Activated CD8-positive, alpha-beta memory T cell treated with anti-CD3 and anti-CD28 coated beads for 4 hours (primary cell): ENCODE measurements at places on chromosomes 11 and 22.

- DNase-seq, result no peak
Observed at GRCh38 chr11:86414032-86414431, 39.3 kb downstream of the CCDC81 start.

DNA sequence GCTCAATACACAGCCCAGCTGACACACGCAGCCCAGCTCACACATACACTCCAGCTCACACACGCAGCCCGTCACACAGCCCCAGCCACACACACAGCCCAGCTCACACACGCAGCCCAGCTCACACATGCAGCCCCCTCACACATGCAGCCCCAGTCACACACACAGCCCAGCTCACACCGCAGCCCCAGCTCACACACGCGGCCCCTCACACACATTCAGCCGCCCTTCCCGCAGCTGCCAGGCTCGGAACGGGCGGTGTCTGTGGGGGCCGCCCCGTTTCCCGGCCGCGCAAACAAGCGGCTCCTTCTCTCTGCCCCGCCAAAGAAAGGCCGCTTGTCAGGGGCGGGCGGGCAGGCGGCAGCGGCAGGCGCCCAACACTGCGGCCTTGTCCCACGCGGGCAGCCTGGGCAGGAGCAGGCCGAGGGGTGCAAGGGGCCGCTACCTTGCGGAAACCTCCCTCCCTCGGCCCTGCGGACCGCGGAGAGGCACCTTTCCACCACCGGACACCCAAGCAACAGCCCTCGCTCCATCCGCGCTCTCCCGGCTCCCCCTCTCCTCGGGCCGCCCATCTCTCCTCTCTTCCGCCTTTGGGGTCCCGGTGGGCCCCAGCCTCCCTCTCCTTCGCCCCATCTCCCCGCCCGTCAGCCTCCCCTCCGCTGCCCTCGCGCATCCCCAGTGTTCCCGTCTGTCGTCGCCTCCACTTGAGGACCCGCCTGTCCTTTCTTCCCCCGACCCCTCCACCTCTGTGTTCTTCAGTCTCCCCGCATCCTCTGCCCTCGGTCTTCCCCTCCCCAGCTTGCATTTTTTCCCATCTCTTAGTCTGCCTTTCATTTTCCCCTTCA, 2.2 kb downstream of the PHLDB1 start:
- no peak for DNase-seq

- no peak for DNase-seq
Observed at GRCh38 chr22:47000888-47001287, 238.4 kb downstream of the TBC1D22A start.

- DNase-seq, result no peak
Observed at GRCh38 chr11:115133475-115134209, 370.6 kb downstream of the CADM1 start.

DNA sequence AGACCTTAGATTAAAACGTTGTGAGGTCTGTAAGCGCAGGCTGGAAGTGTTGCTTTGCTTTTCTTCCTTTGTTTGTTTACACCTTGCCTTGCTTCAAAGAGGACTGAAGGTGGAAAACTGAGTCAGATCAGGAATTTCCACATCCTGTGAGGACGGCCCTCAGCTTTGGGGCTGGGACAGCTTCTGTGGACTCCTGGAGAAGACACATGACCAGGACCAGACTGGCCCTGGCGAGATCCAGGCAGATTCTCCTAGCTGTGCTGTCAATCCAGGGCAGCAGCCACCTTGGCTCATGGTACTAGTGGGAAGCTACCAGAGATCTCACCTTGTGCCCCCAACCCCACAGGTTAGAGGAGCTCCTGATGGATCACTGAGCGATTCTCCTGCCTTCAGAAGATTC, 1461.9 kb downstream of the TBC1D22A start:
- DNase-seq, result no peak

DNA sequence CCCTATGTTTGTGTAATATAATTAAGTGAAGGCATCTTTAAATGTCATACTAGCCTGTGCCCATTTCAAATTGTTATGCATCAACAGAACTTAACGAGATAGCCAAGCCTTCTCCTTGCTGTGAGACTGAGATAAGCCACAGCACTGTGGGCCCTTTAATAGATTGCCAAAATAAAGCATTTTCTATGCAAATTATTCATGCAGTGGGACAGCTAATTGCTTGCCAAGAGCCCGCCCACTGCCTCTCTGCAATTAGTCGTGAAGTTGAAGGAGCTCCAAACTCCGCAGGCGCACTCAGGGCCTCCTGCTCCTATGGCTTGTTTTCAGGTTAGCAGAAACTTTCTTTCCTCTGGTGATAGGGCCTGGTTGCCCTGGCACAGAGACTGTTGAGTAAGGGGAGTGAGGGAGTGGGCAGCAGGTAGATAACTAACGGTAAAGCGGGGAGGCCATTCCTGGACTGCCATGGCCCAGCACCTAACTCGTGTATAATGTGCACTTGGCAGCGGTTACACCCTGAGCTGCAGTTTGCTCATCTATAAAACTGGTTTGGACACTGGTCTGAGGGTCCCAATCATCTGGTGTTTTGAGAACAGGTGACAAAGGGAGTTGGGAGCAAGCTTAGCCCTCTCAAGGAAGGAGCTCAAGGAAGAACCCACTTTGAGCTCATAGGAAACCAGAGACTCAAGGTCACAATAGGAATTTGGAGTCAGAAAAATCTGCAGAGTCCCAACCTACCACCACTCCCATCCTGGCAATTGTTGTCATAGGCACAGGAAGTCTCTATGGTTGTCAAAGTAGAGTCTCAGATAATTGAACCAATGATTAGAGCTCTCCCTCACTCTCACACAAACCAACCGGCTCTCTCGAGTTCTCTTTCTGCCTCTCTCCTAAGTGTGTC, 33.9 kb upstream of the RIC3 start:
- DNase-seq, result no peak

DNA sequence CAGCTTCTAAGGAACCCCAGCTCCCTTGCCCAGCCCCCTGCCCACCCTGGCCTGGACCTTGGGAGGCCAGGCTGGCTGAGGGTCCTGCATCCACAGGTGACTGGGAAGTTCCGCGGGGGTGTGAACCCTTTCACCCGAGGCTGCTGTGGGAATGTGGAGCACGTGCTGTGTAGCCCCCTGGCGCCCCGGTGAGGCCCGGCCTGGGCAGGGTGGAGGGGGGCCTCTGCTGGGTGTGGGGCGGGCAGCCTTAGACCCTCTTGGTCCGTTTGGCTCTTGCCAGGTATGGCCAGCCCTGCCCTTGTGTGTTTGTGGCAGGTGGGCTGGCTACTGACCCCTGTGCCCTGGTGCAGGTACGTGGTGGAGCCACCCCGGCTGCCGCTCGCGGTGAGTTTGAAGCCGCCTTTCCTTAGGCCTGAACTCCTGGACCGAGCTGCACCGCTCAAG, 8.9 kb downstream of the ZDHHC8 start:
- DNase-seq, result no peak

GRCh38 chr22:30202531-30203006, 44.0 kb downstream of the LIF start:
- DNase-seq, result no peak

DNA sequence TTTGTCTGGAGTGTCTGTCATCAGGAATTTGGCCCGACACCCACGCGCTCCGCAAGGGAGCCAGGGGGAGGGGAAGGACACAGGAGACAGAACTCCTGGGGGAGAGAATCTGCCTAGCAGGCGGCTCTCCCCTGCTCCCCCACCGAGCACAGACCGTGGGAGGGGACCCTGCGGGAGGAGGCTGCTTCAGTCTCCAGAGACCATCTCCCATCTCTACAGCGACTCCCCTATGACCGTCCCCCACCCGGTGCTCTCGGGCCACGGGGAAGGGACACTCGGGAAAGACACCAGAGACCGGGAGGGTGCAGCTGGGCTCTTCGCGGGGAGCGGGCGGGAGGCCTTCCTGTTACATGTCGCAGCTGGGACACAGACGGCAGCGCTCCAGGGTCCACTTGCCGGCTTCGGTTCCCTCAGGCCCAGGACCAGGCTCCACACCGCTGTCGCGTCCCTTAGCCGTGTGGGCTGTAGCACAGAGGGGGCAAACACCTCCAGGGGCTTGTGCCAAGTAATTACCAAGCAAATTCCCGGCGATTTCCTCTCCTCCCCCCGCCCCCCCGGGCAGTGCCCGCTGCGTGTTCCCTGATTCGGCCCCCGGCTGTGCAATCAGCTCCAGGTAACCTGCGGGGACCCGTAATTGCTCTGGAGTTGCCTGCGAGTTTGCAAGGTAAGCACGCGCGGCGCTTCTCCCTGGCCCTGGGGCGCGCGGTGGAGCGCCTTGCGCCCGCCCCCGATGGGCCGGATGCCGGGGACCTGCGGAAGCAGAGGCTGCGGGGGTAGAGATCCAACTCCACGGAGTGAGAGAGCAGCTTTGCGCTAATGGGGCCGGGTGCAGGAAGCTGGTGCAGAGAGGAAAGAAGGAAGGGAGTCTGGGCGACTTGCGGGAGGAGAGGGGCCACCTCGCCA, 155.1 kb upstream of the CADM1 start:
- no peak for DNase-seq

GRCh38 chr22:45082795-45083194, 73.0 kb upstream of the PHF21B start:
- no peak for DNase-seq

GRCh38 chr22:32854351-32854804, 52.9 kb downstream of the TIMP3 start:
- no peak for DNase-seq

- no peak for DNase-seq
Observed at GRCh38 chr11:13831696-13832095, 130.8 kb upstream of the SPON1 start.

DNA sequence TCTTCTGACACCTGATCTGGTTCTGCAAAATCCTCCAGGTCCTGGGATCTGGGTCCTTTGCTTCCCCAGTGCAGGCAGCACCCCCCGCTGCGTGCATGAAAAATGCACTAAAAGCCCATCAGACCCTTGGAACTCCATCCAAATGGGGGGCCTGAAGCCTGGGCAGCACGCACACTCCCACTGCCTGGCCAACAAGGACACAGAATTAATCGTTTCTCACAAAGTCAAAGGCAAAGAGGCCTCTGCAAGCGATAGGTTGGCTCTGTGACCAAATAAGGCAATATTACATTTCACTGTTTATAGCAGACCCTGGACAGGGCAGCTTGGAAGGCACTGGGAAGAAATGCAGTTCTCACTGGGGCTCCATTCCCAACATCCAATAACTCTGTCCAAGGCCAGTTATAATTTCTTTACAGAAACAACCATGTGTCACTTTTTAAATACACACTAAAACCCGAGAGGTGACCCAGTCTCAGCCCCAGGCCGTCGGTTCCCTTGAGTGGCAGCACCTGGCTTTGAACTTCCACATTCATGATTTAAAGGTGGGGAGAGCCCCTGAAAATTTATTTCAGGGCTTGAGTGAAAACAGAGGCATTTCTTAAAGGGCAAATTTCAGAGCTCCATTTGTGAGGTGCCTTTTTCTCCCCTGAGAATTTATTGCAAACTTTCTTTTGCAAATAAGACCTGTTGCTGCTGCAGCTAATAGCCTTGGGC, 114.4 kb upstream of the ANO1 start:
- no peak for DNase-seq

DNA sequence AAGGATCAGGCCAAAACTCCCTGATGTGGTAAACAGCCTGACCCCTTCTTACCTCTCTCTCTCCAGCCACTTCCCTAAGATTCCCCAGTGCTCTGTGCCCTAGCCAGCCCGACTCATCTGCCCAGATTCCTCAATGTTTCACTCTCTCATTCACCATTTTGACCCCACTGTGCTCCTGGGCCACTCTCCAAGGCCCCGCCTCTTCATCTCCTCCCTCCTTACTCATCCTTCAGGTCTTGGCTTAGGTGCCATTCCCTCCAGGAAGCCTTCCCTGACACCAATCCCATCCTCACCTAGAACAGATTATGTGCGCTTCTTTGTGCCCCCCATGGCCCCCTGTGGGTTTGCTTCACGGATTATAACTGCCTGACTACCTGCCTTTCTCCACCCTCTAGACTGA, 13.2 kb downstream of the SLC43A3 start:
- DNase-seq, result no peak

- no peak for DNase-seq
Observed at GRCh38 chr11:123373754-123374621, 56.1 kb upstream of the GRAMD1B start.

DNA sequence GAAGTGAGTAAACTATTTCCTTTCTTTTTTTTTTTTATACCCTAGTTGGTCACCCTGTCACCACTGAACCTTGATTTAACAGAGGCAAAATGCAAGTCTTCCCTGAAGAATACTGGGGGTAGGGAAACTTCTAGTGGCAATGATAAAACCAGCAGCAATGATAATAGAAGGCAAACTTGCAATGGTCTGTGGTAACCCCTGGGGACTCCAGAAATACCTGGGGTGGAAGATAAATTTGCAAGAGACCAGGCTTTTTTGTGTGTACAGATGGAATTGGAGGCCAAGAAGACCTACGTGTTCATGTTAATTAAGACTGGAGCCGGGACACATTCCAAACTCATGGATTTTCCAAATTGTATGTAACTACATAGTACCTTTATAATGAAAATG, 11.6 kb downstream of the APOL5 start:
- no peak for DNase-seq

- peak; percentile 31 for DNase-seq
Observed at GRCh38 chr11:123083623-123084029, 21.7 kb upstream of the HSPA8 start.

- DNase-seq, result no peak
Observed at GRCh38 chr11:118877487-118878162, 6.1 kb upstream of the CXCR5 start.

DNA sequence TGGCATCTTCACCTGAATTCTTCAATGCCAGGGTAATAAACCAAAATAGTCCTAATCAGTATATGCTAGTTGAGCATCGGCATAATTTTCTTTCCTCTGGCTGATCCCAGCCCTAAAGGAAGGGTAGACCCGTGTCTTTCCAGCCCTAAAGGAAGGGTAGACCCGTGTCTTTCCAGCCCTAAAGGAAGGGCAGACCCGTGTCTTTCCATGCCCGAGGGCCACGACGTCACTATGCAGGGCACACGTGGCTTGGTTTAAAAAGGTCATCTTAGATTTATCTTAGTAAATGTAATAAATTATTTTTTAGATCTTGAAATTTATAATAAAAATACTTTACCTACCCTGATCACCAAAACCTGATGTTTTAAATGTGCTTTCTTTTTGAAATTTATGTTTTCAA, 45.5 kb downstream of the BID start:
- DNase-seq, result no peak

DNA sequence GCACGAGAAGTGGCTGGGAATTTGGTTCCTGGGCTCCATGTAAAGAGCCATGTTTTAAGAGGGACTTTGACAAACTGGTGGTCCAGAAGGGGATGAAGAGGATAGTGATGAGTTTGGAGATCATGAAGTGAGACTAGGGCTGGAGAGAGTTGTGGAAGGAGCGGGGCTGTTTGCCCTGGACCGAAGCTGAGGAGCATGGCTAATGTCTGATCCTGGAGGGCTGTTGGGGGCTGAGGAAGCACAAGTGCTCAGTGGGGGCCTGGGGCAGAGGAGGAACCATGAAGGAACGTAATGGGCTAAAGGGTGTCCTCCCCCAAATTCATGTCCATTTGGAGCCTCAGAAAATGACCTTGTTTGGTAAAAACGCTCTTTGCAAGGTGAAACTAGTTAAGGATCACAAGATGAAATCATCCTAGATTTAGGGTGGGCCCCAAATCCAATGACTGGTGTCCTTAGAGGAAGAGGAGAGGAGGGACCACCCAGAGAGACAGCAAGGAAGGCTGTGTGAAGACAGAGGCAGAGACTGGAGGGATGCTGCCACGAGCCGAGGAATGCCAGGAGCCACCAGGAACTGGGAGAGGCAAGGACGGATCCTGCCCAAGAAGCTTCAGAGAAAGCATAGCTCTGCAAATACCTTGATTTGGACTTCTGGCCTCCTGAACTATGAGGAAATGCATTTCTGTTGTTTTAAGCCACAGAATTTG, 107.3 kb upstream of the LMO1 start:
- no peak for DNase-seq
